ENCODE measurements at places on chromosomes 16 and 17.

DNA sequence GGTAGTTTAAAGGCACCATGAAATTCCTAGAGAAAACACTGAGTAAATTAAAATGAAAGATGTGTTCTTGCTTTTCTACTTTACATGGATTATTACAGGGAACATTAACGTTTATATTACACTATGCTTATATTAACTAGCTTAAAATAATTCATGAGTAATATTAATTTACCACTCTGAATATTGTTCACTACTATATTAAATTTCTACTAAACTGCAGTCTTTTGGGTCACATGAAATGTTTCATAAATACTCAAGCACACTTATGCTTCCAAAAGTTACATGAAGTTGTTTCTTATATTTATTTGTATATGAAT lies 3.4 kb upstream of the MAP1LC3B start:
- no peak for DNase-seq

DNA sequence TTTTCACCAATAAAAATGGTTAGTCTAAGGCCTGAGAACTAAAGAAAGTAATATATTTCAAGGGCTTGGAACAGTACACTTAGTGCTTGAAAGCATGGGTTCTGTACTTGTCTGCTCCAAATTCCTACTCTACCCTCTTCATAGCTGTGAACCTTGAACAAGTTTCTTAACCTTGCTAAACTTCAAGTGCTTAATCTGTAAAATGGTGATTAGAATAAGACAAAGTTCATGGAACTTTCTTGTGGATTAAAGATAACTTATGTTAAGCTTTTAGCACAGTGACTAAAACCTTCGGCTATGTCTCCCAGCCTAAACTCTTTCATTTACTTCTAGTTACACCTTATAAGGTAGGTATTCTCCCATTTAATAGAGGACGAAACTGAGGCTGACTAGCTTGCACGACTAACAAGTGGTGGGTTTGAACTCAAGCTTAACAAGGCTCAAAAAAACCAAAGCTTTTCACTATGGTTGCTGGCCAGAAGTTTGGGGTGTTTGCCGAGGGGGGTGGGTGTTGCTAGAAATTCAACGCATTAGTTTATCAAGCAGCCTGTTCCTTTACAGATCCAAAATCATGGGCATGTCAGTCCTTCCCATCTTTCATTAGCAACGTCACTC lies 28.8 kb downstream of the CDRT4 start:
- DNase-seq: no peak

GRCh38 chr17:12320286-12320685 lies 299.6 kb downstream of the MAP2K4 start:
- DNase-seq: no peak

- DNase-seq: no peak
Measured at GRCh38 chr17:38417210-38417951, 10.9 kb upstream of the ARHGAP23 start.

GRCh38 chr16:2719328-2720063 lies 528 bp downstream of the PRSS27 start:
- DNase-seq: no peak

DNA sequence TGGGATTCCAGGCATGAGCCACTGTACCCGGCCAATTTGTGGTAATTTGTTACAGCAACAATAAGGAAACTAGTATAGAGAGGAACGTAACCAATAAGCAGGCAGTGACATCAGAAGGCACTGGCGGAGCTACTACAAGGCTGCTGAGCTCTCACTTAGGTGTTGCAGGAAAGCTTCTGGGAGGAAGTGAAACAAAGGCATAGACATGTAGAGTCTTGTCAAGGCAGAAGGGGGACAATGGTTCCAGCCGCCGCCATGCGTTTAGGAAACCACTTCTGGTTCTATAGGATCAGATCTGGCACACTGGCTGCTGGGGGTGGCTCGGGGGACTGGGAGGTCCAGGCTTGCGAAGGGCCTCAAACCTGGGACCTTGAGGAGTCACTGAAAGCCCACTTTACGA lies 9.4 kb upstream of the CPSF4L start:
- DNase-seq: no peak

DNA sequence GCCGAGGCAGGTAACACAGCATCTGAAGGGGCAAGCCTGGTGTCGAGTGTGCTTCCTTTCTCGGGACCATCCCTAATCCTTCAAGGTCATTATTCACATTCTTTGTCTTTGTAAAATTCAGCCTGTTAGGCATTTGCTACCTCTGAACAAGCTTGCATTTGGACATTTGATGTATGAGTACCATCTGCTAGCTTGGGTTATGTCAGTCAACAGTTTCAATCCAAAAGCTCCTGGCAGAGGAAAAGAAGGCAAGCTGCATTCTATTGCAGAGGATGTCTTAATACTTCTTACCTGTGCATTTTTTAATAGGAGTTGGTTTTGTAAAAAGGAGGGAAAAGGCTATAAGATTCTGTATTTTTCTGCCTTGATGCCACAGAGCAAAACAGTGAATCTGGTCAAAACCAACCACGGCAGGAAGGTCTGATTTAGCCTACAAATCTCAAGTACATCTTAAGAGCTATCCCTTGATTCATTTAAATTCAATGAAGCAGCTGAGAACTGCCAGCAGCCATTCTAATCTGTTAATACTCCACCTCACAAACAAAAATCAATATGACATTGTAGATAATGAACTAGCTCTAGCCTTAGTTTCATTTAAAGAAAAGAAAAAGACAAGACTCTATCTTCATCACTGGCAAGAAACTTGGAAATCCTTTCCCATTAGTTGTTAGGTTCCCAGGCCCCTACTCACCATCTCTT lies 39.0 kb downstream of the TEX2 start:
- no peak for DNase-seq

DNA sequence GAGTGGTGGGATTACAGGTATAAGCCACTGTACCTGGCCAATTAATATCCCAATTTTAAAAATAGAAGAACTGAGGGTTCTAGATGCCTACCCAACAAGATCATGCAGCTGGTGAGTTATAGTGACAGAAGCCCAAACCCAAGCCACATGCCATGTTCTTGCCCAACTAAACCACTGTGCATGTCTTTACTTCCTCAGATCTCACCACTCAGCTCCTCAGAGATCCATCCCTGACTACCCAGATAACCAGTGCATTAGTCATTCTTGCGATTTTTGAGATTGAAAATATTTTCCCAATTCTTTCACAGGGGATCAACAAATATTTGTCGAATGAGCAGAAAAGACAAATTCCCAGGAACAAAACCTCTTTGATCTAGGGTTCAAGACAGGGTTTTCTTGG lies 303.1 kb downstream of the CBLN1 start:
- no peak for DNase-seq

- no peak for DNase-seq
Measured at GRCh38 chr17:4712526-4712925, 2.1 kb downstream of the ARRB2 start.

DNA sequence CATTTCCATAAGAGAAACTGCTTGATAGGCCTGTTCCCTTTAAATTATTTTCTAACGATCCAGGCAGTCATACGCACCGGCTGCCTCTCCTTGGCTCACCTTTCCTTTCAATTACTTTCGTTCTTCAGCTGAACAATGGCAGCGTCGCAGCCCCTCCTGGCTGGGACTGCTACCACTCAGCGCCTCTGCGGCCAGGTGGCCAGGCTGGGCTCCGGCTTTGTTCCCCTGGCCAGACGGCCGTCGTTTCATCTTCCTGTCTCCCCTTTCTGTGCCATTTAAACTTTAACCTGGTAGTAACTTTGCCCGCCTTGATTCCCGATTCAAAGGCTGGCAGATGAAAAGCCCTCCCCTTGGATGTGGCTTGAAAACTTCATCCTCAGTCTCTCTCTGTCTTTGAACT lies 79.0 kb downstream of the C16orf78 start:
- no peak for DNase-seq

GRCh38 chr17:2087597-2088211 lies 32.8 kb downstream of the HIC1 start:
- DNase-seq: no peak

Measured in hypothalamus (tissue), 51 donors.